ENCODE measurements at places on chromosomes 7 and 10.

DNA sequence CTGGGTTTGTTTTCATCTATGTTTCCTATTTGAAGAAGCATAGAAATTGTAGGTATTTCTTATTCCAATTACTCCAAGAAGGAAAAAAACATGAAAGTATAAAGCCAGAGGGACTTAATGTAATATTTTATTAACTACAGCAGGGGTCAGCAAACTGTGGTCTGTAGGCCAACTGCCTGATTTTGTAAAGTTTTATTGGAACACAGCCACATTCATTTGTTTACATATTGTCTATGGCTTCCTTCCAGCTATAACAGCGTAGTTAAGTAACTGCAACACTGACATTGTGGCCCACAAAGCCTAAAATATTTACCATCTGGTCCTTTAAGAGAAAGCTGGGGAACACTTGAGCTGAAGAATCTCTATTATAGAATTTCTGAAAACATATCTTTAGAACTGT is 306.2 kb downstream of the BICC1 start:
- no peak for DNase-seq

DNA sequence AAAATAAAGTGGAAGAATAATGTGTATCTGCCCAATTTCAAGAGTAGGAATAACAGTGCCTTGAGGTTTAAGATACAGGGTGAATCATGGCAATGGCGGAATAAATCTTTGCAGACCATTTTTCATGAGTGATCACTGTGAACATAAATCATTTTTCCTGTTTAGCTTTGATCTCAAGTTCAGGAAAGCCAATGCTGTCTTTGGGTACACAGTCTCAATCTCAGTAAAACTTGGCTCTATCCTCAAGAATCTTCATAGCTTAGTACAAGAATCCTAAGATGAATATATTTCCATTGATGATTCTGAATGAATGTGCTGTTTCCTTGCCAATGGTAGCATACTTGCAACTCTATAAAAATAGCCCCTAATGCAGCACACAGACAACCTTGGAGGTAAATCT is 6.8 kb downstream of the NAMPT start:
- no peak for DNase-seq

- peak; percentile 14 for DNase-seq
Measured at GRCh38 chr10:54133203-54133602, 667.8 kb downstream of the PCDH15 start.

DNA sequence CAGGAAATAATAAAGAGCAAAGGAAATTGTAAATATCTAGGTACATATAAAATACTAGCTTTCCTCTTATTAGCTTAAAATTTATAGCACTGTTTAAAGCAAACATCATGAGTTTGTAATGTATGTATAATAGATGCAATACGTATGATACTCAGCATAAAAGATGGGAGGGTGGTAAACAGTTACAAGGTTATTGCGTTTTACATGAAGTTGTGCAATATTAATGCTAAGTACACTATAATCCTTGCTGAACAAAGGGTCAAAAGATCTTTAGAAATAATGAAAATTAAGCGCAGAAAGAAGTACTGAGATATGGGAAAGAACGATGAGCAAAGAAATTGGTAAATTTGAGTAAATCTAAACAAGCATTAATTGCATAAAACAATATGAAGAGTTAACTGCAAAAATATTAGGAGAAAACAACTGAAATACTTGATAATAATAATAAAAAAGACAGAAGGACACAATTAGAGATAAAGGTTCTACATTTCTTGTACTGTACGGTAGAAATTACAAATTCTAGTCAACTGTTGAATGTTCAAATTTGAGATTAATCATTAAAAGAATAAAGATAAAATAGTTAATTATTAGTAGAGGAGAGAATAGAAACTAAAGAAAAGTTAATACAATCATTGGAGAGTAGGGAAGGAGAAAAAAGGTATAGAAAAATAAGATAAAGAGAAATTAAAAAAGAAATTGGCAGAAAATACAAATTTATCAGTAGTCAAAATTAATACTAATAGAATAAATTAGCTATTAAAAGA is 17.9 kb downstream of the C10orf67 start:
- DNase-seq = no peak

DNA sequence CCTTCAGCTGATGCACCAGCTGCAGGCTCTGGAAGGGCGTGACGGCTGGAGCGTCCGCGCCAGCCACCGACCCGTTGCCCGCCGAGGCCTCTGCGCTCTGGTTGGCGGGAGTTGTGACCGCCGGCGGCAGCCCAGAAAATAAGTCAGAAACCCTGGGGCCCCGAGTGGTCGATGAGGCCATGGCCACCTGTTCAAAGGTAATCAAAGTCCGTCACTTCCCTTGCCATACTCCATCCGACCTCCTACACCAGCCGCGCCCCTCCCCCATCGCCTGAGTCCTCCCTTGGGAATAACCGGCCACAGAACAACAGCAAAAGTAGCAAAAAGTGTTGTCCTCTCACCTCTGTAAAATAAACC is 406 bp downstream of the PRLHR start:
- no peak for DNase-seq

- DNase-seq = no peak
Measured at GRCh38 chr10:4033341-4033896, 248.4 kb upstream of the KLF6 start.

DNA sequence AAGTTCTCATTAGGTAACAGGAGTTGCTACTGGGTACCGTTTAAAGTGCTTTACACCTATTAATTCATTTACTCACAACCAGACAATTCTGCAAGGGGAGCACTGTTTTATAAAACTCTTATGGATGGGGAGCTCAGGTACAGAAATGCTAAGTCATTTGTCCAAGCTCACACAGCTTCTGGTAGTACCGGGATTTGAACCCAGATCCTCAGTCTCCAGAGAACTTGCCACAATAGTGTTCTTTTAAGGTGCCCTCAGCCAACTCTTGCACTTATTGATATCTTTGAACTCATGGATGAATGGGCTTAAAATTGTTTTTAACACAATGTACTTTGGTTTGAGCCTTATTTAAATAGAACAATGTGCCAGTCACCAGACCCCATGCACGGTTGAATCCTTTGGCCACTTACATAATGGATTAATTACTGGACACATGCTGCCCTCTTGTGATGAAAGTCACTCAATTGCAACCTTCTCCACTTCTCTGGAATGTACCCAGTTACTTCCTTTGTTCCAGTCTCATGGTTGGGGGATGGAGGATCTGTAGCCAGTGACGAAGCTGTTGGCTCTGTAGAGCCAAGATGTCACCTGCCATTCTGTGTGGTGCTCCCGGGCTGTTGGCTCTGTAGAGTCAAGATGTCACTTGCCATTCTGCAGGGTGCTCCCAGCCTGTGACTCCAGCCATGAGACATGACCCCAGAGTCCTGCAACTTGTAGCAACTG is 65.6 kb downstream of the NOD1 start:
- DNase-seq = peak; percentile 10

- DNase-seq = peak; percentile 28
Measured at GRCh38 chr7:134701272-134701671, 54.6 kb downstream of the BPGM start.

- no peak for DNase-seq
Measured at GRCh38 chr7:95686109-95686508, 86.2 kb upstream of the DYNC1I1 start.

GRCh38 chr7:132472463-132473120 is 103.7 kb downstream of the PLXNA4 start:
- DNase-seq = no peak

GRCh38 chr7:115135769-115136410 is 214.0 kb downstream of the MDFIC start:
- DNase-seq = no peak

DNA sequence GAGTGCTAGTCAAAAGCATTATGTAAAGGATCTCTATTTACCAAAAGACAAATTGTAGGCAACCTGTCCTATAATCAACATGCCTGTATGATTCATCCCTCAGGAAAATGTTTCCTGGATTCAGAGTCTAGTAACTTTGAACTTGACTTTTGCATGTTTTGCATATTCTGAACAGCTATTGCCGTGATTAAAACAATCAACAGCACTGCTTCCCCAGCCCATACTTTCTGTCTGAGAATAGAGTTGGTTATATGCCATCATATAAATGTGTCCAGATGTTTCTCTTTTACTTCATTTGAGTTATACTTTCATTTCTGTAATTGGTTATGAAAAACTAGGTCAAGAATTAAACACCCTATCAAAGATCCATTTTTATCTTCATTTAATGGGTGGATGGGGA is 83.5 kb downstream of the ZMYND11 start:
- no peak for DNase-seq

GRCh38 chr10:122164815-122165483 is 106.1 kb upstream of the BTBD16 start:
- no peak for DNase-seq

DNA sequence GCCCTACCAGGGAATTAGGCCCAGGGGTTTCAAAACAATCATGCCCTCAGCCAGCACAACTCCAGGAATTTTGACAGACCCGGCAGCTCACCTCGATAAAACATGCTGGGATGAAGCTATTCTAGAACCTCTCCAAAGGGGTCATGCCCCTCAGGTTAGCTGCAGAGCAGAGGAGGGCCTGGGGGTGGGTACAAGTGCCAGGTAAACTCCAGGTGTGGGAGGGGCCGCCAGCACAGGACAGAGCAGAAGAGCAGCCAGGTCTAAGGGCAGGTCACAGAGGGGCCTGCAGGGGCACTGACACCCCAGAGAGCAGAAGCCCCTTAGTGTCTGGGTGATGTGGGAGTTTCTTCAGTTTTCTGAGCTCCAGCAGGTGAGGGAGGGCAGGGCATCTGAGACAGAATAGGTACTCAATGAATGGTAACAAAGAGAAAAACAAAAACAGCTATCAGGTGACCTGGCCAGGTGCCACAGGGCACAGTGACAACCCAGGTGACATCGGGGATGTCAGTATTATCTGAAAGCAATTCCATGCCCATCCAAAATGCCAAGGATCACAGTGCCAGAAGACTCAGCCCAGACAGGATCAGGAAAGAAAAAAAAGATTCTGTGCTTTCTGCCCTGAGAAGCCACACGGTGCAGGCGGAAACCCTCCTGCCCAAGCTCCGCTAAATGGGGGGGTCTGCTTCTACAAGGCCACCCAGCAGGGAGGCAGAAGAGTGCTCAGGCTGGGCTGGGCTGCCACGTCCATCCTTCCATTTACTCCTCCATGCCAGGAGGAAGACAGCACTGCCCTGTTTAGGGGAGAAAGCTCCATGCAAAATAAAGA is 104.5 kb downstream of the TNS3 start:
- DNase-seq = no peak

DNA sequence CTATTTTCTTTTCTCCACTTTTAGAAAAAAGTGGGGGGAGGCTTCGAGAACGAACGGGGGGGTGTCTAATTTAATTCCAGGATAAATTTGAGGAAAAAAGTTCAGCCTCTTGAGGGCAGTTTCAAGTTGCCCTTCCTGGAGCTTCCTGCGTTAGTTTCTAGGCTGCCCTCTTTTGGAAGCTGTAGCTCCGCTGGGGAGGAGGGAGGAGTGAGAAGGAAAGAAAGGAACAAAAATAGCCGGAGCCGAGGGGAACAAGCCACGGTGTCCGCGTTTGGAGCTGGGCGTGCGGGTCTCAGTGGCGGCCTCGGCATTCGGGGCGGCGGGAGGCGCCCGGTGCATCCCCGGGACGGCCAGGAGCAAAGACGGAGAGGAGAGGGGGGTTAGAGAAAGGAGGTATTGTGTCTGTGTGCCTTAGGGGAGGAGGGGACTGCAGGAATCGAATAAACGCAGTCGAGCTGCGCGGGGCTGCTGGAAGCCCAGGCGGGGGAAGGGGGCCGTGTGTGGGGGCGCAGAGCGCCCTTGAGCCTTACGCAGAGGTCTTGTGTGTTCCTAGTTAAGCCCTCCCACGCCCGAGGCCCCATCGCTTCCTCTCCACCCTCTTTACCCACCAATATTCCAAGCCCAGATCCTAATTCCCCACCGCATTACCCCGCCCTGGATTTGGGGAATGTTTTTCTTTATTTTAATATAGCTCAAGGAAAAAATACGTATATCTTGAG is 2.0 kb upstream of the TNRC18 start:
- peak; percentile 76 for DNase-seq

DNA sequence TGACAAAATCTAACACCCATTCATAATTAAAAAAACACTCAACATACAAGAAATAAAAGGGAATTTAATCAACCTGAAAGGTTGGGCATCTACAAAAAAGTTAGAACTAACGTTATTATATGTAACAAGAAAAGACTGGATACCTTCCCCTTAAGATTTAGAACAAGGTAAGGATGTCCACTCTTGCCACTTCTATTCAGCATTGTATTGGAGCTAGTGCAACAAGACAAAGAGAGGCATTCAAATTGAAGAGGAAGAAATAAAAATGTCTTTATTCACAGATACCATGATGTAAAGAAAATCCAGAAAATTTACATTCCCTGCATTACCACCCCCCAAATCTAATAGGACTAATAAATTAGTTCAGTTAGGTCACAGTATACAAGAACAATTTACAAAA is 18.3 kb downstream of the FAM149B1 start:
- no peak for DNase-seq

GRCh38 chr10:62457196-62457595 is 83.0 kb downstream of the ZNF365 start:
- DNase-seq = no peak

GRCh38 chr10:99654390-99655175 is 4.7 kb upstream of the ENTPD7 start:
- no peak for DNase-seq

DNA sequence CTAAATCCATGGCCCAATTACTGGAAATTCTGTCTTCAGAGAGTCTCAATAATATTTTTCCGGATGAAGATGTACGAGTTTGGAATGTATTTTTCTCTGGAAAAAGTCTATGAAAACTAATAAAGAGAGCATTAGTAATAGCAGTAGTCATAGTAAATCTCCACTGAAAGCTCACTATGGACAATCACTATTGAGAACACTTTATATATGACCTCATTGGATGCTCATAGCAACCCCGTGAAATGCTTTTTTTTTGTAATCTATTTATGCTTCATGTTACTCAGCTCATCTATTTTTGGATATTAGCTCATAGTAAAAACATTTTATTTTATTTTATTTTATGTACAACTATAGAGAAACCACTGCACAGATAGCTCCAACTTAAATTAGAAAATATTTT is 94.3 kb upstream of the MYO3A start:
- no peak for DNase-seq

DNA sequence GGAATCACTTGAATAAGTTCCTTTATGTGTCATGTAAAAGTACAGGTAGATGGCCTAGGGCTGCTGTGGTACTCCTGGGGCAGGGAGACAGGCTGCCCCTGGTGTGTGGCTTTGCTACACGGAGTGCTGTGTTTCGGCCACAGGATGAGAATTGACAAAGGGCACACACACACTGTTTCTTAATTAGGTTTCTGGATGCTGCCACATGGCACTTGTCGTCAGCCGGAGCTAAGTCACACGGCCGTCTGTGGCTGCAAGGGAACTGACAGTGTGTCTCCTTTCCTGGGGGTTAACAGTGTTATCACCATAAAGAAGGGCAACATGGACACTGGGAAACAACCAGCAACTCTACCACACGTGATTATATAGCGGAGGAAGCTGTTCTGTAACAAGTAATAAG is 55.7 kb upstream of the CREB5 start:
- DNase-seq = no peak

DNA sequence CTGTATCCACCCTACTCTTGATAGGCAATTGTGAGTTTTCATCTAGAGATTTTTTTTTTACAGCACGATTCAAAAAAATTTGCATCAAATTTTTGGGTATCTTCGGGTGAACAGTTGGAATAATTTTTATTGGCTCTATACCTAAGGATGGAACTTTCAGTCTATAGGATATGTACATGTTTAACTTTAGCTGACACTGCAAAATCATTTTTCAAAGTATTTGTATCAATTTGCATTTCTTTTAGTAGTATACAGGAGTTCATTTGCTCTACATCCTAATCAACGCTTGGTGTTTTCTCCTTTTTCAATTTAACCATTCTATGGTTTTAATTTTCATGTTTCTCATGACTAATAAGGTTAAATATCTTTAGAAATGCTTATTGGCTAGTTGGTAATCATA is 11.7 kb downstream of the MGAM2 start:
- DNase-seq = no peak

All from SW 1271 (cell line).